ENCODE measurements at places on chromosomes 4 and X. TPM values are rescaled to one million over a fixed set of nuclear protein-coding genes. Genes with fewer than 3 reads are reported as not detected.

DNA sequence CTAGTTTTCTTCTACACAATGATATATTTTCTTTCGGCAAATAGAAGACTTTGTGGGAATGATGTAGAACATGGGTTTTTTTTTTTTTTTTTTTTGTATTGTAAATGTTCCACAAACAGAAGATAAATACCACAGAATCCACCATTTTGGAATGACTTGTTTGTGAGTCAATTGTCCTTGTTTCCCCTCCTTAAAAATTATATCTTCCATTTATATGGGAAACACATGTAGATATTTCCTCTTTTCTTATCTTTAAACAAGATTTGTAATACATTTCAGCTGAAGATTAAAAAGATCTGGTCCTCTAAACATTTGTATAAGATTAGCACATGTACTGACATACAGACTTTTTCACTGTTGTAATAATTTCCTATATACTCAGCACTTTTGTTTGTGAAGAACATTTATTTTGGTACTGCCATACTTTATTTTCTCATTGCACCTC, 304.6 kb downstream of the SPRY1 start:
- DNase-seq = no peak

DNA sequence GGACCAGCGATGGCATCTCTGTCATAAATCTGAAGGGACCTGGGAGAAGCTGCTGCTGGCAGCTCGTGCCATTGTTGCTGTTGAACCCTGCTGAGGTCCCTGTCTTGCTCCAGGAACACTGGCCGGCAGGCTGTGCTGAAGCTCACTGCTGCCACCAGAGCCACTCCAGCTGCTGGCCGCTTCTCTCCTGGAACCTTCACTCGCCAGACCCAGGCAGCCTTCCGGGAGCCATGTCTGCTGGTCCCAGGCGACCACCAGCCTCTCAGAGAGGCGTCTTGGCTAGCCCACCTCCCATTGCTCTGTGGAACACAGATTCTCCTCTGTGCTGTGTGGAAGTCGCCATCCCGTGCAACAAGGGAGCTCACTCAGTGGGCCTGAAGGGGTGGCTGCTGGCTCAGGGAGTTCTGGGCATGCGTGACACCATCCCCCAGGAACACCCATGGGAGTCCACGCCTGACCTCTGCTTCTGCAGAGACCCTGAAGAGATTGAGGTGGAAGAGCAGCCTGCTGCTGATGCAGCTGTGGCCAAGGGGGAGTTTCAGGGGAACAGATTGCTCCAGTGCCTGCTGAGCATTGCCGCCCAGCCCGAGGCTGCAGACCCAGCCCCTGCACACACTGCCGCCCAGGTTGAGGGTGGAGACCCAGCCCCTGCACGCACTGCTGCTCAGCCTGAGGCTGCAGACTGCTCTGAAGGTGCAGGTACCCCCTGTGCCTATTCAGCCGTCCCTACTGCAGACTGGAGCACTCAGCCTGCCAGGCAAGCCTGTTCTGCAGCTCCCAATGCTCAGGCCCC, 33.1 kb upstream of the CYP4V2 start:
- no peak for DNase-seq

- no peak for DNase-seq
Observed at GRCh38 chr4:24244663-24245490, 339.5 kb downstream of the DHX15 start.

GRCh38 chr4:137614491-137614890, 82.2 kb upstream of the PCDH18 start:
- no peak for DNase-seq

- no peak for DNase-seq
Observed at GRCh38 chr4:139853309-139853708, 187.7 kb downstream of the MGST2 start.

Gene GPM6B
- 20.4 TPM for total RNA-seq

Gene UGT2B28
- total RNA-seq = not detected

- DNase-seq = no peak
Observed at GRCh38 chr4:161767116-161767515, 396.7 kb downstream of the FSTL5 start.

Gene TMPRSS11F
- total RNA-seq = not detected

Gene SH3D19
- total RNA-seq = 38.4 TPM

Gene SH3RF1
- 29.6 TPM for total RNA-seq

- no peak for DNase-seq
Observed at GRCh38 chr4:72690771-72691170, 121.8 kb upstream of the ADAMTS3 start.

GRCh38 chrX:38726612-38727011, 74.6 kb upstream of the MID1IP1 start:
- no peak for DNase-seq

DNA sequence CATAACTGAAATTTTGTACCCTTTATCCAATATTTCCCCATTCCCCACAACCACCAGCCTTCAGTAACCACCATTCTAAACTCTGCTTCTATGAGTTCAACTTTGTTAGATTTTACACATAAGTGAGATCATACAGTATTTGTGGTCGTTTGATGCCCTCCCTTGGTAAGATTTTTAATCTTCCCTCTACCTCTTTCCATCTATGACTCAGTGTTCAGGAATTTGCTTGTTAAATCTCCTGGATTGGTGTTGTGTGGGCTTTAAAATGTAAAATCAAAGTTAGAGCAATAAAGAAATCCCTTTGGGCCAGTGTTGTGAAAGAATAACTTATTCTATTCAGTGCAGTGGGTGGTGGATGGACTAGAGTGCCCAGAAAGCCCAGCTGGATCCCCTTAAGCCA, 37.4 kb downstream of the SLC16A2 start:
- no peak for DNase-seq

GRCh38 chr4:122901247-122902010, 21.0 kb downstream of the NUDT6 start:
- no peak for DNase-seq

Gene HADH
- total RNA-seq = 44.1 TPM

Gene TBX22
- total RNA-seq = 0.27 TPM

GRCh38 chrX:39427492-39427891, 626.2 kb downstream of the MID1IP1 start:
- DNase-seq = no peak

Gene ANKRD37
- 1.4 TPM for total RNA-seq

Gene PSAPL1
- 0.38 TPM for total RNA-seq
